ENCODE measurements at places on chromosomes 1 and 21. TPM values are rescaled to one million over a fixed set of nuclear protein-coding genes. Genes with fewer than 3 reads are reported as not detected.

ILDR2 gene
- 6.0 TPM for total RNA-seq

IFI44L gene
- total RNA-seq, result 1.4 TPM

S100A9 gene
- not detected for total RNA-seq

TMEM125 gene
- total RNA-seq, result not detected

KRTAP19-1 gene
- total RNA-seq, result not detected

PERM1 gene
- total RNA-seq, result not detected

CR1 gene
- total RNA-seq, result not detected

GOLT1A gene
- 0.57 TPM for total RNA-seq

XCL1 gene
- total RNA-seq, result 0.18 TPM

TPR gene
- total RNA-seq, result 78.8 TPM

GNAT2 gene
- not detected for total RNA-seq

CD1E gene
- total RNA-seq, result not detected

RBM34 gene
- 133 TPM for total RNA-seq

RHEX gene
- 1.2 TPM for total RNA-seq

INAVA gene
- 0.48 TPM for total RNA-seq

MYOG gene
- not detected for total RNA-seq

C8B gene
- 4.1 TPM for total RNA-seq

Data from motor neuron (in vitro differentiated cells).